ENCODE measurements at places on chromosomes 12 and 14.

DNA sequence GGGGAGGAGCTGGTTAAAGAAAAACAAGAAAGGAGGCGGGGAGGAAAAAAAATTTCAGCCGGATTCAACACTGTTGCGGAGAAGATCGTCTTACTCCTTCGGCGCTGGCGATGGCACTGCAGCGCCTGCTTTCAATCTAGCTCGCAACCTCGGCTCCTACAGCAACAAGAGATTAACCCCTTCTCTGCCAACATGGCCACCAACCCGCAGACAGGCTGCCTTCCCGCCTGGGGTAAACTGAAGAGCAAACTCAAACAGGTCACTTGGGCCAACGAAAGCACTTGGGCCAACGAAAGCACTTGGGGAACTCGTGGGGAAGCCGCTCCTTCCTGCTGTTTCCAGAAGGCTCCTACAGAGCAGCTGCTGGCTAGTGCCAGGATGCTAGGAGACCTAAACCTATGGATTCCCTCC lies 73.7 kb downstream of the CIT start:
- DNase-seq = no peak

DNA sequence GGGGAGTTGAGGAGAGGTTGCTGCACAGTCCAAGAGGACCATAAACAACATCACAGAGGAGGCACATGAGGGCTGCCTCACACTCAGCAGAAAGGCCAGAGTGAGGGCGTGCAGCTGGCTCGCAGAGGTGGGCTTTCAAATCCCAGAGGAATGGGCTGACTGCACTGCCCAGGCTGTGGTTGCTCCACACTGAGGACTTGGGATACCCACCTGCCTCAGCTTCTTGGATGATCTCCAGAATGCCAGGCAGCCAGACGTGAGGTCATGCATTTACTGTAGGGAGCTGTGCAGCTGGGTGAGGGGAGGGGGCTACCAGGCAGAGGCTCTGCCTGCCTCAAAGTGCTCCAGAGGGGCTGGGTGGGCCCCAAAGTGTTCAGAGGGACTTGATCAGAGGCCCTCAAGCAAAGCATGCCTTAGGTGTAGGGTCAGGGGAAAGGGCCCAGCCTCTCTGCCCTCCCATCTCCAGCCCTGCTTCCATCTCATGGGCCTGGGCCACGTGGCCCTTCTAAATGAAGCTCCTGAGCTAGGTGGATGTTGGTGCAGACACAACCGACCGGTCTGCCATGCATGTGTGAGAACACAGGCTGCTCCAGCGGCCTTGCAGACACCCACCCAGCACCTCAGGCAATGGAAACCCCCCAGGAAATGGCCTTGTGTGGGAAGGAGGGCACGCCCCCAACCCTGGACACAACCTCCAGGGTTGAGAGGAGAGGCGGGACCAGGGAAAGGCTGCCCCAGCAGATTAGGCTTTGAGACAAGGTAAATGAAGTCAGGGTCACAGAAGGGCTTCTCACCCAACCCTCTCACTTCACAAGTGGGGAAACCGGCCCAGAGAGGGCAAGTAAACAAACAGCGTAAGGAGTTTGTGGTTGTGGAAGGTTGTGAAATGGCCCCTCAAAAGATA lies 90.8 kb downstream of the NTF3 start:
- DNase-seq = no peak

GRCh38 chr12:2540535-2540941 lies 254.2 kb upstream of the FKBP4 start:
- DNase-seq = no peak

DNA sequence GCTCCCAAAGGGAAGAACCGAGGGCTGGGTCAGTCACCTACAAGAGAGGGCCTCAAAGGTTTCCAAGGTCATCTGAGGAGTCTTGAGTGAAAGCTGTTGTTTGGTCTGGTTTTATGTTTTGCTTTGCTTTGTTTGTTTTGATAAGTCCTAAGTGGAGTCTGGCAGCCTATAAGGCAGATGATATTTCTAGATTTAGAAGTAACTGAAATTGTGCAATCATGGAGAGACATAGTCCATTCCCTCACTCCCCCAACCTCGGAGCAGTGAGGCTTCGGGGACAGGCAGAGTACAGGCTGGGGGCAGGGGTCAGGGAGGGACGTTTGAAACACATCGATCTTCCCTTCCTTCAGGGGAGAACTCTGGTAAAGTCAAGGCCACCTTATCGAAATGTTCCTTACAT lies 42.3 kb downstream of the TTC9 start:
- DNase-seq = no peak

DNA sequence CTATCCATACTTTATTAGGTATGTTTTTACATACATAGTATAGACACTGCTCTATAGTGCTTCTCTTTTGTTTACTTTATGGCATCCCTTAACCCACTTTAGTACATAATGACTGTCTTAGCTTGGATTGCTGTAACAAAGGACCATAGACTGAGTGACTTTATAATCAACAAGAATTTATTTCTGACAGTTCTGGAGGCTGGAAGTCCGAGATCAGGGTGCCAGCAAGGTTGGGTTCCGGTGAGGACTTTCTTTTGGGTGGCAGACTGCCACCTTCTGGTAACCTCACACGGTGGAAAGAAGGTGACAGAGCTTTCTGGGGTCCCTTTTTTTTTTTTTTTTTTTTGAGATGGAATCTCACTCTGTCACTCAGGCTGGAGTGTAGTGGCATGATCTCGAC lies 48.6 kb upstream of the PPM1H start:
- no peak for DNase-seq

DNA sequence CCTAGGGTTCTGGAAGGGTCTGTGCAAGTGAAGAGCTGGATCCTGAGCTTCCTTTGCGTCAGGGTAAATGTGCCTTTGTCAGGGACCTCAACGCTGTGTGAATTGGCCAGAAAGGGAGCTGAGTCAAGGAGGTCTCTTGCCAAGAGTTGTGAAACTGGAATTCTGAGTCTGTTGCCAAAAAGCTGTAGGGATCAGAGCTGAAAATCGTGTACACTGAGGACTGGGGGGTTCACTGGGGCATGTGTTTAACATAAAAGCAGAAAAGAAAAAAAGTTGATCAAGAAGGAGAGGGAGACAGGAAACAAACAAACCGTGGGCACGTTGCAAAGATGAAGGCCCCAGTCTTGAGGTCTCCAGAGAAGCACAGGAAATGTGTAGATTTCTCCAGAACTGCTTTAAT lies 1081.5 kb downstream of the VRK1 start:
- no peak for DNase-seq

- DNase-seq = no peak
Measured at GRCh38 chr12:65827827-65828231, 3.5 kb downstream of the HMGA2 start.

- no peak for DNase-seq
Measured at GRCh38 chr14:104579507-104579906, at the start of gene C14orf180. Gene C14orf180, plus strand, starts transcription at chr14:104579764. Its CDS starts 6,667 bp downstream, at chr14:104586431.

DNA sequence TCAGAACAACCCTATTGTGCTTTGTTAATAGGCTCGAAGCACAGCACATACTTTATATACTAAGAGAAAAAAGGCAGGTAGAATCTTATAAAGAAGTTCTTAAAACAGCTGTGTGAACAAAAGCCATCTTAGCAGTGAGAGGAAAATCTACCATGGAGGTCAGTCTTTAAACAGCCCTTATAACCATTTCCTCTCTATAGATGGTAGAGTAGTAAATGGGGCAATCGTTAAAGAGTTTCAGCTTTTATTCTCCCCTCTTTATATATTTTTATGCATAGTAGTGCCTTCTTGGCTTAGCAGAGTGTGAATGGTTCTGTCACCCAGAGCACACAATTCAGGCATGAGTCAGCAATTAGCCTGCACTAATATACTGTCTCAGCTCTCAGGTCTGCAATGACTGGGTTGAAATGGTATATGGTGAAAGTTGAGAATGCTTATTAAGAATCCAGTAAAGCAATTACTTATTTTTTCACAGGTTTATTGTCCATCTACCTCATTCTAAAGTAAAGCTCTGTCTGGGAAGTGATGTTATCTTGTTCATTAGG lies 305.0 kb downstream of the NELL2 start:
- no peak for DNase-seq

DNA sequence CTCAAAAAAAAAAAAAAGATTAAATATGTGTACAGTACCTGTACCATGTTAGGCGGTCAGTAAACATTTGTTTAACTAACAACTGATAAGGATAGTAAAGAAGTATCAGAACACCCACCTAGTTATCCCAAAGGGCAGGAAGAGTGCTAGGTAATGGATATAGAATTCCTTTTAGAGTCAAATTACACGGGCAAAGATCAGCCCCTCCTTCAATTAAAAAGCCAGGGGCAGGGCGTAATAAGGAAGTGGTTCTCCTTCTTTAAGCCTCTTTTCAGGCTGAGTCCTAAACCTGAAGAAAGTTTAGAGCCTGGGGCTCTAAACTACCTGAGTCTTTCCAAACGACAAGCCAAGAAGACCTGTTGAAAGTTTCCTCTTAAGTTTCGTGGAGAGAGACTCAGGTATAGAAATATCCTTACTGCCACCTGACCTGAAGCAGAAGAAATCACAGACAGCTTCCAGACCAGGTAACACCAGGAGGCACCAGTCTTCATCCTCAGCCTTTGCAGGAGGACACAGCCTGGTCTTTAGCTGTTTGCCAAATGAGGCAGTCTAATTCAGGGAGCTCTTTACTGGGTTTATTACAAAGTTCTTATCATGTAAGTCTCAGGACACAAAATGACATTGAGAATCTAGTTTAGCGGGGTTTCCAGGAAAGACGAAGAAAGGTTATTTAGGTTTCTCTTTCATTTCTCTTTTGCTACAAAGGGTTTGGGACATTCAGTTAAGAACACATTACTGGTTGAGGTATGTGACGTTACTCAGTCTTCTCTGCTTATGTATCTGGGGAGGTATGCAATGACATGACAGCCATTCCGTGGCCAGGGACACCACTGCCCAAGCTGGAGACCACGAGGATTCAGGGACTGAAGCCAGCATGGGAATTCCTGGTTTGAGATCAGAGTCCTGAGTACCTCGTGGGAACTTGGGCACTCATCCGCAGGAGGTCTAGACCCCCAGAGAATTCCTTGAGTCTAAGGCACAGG lies at the start of gene BCL2L14:
TSS of gene BCL2L14 (plus strand) at position 266 of the 983 bp plus-strand sequence. CDS start 8,367 bp downstream, outside the sequence.
- DNase-seq = no peak

DNA sequence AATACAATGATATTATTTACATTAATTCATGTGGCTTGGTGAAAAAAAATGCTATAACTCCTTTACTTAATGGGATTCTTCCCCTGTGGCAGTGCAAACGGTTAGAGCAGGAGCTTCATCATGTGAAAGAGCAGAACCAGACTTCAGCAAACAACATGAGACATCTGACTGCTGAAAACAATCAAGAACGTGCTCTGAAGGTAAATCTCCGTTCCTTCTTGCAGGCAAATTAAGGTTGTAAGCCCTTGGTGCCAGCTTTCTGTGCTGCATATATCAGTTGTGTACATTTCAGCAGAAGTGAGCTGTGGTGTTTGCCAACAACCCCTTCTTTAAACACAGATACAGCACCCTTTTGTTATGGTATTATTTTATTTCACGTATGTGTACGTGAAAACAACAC lies 171.7 kb downstream of the MIPOL1 start:
- no peak for DNase-seq

DNA sequence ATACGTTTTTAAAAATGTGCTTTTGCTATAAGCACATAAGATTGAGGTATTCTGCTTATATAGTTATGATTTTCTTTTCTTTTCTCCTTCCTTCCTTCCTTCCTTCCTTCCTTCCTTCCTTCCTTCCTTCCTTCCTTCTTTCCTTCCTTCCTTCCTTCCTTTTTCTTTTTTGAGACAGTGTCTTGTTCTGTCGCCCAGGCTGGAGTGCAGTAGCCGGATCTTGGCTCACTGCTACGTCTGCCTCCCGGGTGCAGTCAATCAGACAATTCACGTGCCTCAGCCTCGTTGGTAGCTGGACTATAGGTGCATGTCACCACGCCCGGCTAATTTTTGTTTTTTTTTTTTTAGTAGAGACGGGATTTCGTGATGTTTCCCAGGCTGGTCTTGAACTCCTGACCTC lies 5.8 kb downstream of the CFAP54 start:
- no peak for DNase-seq

DNA sequence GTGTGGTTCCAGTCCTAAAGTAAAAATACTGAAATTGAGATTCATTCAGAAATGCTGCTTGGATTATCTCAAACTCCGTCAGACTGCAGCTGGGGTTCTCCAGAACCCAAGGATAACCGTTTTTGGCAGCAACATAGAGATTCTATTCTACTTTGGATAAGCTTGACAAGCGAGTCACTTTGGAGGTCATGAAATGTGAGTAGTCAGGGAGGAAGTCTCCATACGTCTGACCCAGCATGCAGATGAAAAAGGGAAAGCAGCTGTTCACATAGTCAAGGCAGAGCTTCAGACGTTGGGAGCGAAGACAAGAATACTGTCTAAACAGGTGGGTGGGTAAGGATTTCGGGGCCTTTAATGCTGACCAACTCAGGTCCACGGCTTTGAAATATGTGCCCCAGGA lies 14.9 kb upstream of the HSP90B1 start:
- DNase-seq = no peak

DNA sequence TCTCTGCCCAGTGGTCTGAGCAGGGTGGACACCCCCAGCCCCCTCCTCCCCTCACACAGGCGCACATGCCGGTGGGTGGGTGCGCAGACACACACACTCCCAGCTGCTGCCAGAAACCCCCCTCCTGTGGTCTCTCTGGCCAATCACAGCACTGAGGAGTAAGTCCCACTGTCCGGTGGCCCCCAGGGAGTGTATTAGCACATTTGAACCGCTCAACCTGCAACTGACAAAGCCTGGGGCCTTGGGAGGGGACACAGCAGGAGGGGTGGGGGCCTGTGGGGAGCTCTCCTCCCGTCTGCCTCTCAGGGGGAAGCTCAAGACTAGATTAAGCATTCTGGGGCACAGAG lies 11.7 kb downstream of the FIGNL2 start:
- no peak for DNase-seq

- DNase-seq = no peak
Measured at GRCh38 chr12:740921-741320, 11.5 kb upstream of the WNK1 start.

DNA sequence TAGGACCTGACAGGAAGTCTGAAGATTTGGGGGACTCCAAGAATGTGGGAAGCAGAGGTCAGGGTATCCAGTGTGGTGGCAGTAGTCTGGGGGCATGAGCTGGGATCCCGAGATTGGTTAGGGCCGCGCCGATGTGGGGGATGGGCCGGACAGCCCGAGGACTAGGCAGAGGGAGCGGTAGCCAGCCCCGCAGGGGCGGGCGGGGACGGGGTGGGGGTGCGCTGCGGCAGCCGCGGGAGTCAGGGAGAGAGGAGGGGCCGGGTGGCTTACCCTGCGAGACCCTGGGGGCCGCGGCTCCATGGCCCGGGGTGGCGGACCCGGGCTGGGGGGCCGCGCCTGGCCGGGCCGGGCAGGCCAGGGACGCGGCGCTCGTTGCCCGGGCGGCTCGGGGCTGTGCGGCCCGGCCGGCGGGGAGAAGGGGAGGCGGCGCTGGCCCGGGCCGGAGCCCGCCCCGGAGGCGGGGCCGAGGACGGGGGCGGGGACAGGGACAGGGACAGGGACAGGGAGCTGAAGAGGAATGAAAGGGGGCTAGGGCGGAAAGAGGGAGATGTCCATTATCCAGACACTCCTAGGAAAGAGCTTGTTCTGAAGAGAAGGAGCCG lies 5.6 kb downstream of the ZNF385A start:
- no peak for DNase-seq

GRCh38 chr12:3405821-3406220 lies 85.2 kb upstream of the PRMT8 start:
- DNase-seq = no peak

GRCh38 chr12:1170411-1170810 lies 179.4 kb downstream of the ERC1 start:
- no peak for DNase-seq

- DNase-seq = no peak
Measured at GRCh38 chr14:56821177-56821576, 10.9 kb upstream of the OTX2 start.
